NCI-H1436 treated with DMSO at 0.1 percent for 48 hours (cell line): ENCODE measurements at places on chromosomes 16 and 17.

- DNase-seq, result no peak
Measured at GRCh38 chr16:70651524-70651923, 5.2 kb downstream of the IL34 start.

DNA sequence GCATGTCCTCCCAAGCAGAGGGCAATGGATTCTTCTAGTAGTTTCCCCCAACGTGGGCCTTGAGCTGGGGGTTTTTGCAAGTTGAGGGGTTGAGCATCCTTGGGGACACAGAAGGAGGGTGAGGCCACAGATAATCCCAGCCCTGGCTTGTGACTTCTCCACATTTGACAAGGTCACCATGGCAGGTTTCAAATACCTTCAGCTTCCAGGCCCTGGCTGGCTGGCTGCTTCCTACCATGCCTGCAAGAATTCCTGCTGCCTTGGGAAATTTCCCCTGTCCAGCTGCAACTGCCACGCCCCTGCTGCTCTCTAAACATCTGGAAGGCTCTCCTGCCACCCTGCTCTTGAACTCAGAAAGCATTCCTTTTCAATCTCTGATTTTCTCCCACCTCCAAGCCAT lies 41.3 kb downstream of the HS3ST2 start:
- DNase-seq, result no peak

DNA sequence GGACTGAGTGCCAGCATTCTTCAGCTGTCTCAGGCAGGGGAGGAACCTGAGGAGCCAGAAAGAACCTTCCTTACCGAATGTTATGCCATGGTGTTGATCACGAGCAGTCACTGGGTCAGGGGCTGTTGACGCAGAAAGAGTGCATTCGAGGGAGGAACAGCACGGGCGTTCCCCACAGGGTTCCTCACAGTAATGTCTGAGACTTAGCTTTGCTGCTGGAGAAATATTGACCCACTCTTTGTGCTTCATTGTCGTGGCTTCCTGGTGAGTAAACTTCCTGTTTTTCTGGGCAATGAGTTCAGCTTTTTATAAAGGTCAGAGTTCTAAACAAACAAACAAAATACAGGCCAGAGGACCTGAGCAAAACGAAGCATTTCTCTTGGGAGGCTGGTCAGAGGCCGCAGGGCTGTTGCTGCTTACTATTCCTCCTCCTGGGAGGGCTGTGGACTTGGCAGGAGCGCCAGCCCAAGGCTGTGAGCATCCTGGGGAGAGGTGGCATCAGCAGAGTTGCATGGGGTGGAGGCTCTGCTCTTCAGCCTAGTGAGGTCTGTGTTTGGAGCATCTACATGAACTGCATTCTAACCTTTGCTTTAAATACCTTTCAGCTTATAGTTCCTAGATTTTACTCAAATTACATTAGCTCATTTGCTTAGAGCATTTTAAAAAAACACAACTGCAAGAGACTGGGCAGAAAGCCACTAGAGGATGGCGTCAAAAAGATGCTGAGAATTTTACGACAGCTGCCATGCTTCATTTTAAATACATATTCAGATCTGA lies 143.1 kb upstream of the CACNG5 start:
- no peak for DNase-seq

- DNase-seq, result no peak
Measured at GRCh38 chr17:58371300-58371950, 19.4 kb upstream of the SUPT4H1 start.

- DNase-seq, result no peak
Measured at GRCh38 chr17:70238228-70238627, 68.9 kb downstream of the KCNJ2 start.

GRCh38 chr16:31198207-31198882 lies 4.2 kb downstream of the PYCARD start:
- DNase-seq, result no peak

DNA sequence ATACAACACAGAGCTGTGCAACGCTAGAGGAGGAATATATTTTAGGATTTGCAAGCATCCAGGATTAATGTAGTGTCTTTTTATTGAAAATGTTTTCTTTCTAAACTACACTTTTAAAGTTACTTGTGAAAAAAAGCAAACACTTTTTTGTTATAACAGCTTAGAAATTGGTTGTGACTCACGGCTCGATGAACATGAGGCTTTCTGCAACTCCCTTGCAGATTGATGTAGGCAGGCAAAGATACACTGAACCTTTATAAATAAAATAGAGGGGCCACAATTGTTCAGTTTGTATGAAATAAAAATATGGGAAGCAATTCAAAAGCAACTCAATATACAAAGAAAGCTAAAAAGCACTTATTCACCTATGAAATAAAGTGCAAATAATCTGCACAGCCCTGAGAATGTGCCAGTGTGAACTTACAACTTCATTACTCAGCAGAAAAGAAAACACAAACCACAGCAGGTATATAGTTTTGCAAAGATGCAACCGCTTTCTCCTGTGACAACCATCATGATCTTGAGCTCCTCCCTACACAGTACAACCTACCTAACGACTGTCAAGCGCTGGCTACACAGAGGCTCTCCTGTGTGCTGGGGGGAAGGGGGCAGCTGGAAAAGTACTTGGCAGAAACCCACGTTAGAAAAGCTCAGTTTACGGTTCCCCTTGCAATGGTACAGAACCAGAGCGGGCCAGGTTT lies 948 bp downstream of the LUC7L start:
- DNase-seq, result no peak

DNA sequence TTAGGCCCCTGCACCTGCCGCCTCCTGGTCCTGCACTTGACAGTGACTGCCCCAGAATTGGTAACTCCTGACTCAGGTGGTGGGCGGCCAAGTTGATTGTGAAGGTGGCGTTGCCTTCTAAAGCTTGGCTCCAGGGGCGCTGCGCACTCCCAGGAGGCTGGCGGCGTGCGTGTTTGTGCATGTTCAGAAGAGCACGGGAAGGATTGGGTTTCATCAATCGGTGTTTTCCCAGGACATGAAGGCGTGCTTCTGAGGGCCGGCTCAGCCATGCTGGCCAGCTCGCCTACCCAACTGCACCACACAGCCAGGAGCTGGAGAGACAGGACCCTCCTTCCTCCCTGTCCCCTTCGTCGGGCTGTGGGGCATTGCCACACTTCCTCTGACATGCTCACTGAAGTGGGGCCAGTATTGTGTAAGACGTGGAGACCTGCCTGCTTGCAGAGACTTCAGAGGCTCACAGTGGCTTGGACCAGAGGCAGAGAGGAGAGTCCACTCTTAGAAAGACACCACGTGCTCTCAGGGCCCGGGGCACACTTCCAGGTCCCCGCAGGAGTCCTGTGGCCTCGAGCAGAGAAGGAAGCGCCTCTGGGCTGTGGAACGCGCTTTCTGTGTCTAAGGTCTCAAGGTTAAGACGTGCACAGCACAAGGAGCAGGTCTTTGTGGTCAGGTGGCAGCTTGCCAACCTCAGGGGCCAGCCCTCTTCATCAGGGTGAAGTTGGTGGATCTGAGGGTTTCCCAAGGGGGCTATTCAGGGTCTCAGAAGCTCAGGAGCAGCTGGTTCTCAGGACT lies 2.8 kb downstream of the RAB40C start:
- peak; percentile 50 for DNase-seq

DNA sequence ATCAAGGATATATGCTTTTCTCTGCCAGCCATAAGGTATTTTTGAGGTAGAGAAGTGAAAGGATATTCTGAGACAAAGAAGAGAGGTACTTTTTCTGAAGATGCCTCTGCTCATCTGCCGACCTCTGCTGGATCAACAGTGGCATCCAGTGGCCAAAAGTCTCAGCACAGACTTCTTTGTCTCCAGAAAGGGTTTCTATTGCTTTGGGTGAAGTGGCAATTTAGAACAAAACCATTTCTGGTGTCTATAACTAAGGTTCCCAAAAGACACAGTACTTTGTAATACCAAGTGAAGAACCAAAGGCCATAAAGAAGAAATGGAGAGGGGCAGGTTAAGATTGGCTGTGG lies 155.2 kb upstream of the C17orf78 start:
- DNase-seq, result peak; percentile 52

DNA sequence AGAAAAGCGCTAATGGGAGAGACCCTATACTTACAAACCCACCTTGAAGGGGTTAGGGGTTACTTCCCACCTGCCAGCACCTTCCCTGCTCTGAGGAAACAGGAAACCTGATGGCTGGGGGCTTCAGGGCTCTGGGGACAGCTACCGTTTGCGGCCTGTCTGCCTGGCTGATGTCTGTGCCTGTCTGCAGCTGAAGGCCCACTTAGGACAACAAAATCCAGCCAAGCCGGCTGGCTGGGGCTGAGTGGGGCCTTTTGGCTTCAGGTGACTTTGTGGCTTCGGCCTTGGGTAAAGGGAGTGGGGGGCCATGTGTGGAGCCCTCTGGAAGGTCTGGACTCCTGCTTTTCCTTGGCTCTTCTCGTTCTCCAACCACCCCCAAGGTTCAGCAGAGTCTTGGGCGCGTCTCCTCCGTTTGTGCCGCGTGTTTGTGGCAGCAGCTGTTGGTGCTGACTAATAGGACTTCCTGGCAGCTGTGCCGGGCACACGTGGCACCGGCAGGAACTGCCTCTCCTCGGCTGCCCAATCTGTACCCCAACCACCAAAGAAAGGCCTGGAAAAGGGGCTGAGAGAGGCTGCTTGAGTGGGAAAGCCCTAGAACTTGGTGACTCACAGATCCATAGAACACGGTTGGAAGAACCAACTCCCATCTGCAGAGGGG lies 186.7 kb downstream of the MSI2 start:
- DNase-seq, result no peak

GRCh38 chr16:1794908-1795666 lies 1.6 kb upstream of the IGFALS start:
- DNase-seq, result no peak

DNA sequence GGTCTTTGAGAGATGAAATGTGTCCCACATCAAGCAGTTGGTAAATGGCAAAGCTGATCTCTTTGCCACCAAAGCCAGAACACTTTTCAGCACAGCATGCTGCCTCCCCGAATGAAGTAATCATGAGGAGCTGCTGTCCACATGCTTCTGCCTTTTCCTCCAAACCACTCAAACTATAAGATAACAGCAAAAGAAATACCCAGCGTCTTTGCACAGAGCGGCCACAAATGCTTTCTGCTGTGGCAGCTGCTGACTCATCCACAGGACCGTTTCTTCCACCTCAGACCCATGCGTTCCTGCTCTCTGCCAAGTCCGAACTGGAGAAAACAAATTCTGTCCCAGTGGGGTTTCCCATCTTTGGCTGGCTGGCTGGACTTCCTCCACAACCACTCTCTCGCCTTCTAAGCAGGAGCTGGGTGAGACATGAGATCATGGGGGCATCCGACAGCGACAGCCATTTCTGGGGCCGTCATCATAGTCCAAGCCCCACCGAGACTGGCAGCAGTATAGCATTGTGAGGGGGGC lies 27.1 kb downstream of the TBC1D3B start:
- DNase-seq, result no peak

DNA sequence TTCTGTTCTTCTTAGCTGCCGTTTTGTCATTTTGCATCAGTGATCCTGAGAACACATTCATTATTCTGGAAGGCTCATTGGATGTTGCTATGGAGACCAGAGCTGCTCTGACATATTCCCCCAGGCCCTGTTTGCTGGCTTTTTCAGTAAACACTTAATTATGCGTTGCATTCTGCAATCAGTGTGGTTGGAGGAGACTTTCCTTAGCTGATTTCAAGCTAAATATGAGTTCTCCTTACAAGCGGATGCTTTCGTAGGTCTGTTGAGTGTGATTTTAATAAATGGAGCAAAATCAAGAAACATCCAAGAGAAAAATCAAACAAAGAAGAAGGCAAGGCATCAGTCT lies 38.2 kb upstream of the NUDT7 start:
- peak; percentile 53 for DNase-seq

DNA sequence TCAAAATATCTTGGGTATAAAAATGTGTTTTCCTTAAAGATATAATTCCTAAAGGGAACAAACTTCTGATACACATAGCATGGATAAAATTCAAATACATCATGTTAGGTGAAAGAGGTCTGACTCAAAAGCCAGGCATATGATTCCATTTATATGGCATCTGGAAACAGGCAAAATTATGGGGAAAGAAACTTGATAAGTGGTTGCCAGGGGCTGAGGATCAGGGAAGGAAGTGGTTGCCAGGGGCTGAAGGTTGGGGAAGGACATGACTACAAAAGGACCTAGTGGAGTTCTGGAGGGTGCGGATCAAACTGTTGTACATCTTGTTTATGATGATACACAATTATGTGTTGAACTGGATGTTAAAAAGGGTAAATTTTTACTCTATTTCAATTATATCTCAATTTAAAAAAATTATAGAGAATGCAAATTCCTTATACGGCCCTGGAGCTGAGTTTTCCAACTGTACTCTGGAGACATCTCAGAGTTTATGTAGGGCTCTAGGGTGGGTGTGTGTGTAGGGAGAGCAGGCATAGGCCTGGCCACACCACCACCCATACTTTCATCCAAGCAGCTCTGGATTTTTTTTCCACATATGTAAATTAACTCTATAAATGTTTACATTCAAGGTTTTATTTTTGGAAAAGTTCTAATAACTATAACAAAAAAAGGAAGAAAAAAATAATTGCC lies 55.0 kb downstream of the AMFR start:
- DNase-seq, result no peak
